ENCODE measurements at places on chromosomes 7 and 10. TPM values are rescaled to one million over a fixed set of nuclear protein-coding genes. Genes with fewer than 3 reads are reported as not detected.

The ANKRD1 gene
- 0.17 TPM for total RNA-seq

The OR2A12 gene
- not detected for total RNA-seq

The PDLIM1 gene
- 8.5 TPM for total RNA-seq

The TBX20 gene
- not detected for total RNA-seq

The MEIG1 gene
- 1.2 TPM for total RNA-seq

The MRC1 gene
- 23.1 TPM for total RNA-seq

The HMX3 gene
- not detected for total RNA-seq

The RNF148 gene
- total RNA-seq: 0.99 TPM

The PPP1R17 gene
- total RNA-seq: 1.8 TPM

The ANKRD61 gene
- 0.20 TPM for total RNA-seq

The PHYHIPL gene
- total RNA-seq: 98.9 TPM

The JCAD gene
- 169 TPM for total RNA-seq

The NKX6-2 gene
- 11.6 TPM for total RNA-seq

The ZNF655 gene
- total RNA-seq: 93.3 TPM

Data from spinal cord (tissue), 10 donors.